Foreskin keratinocyte (primary cell): ENCODE measurements at places on chromosomes 13 and 19.

- no peak for DNase-seq
Observed at GRCh38 chr13:32917504-32917903, 98.7 kb upstream of the KL start.

GRCh38 chr13:45511310-45512097, 46.8 kb downstream of the COG3 start:
- DNase-seq = peak; percentile 36

DNA sequence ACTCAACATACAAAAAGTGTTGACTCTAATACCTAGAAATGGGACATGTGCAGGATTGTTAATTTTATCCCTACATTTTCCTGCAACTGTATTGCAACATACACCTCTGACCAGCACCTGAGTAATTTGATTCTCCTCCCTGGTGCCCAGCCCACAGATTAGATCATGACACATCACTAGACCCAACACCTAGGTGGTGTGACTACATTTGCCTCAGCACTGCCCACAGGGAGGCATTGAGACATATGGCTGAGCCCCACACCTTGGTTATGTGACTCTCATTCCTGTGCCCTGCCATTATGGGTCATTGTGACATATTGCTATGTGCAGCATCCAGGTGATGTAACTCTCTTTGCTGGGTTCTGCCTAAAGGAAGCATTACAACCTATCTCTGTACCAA, 13.2 kb upstream of the ZNF254 start:
- DNase-seq = peak; percentile 93

DNA sequence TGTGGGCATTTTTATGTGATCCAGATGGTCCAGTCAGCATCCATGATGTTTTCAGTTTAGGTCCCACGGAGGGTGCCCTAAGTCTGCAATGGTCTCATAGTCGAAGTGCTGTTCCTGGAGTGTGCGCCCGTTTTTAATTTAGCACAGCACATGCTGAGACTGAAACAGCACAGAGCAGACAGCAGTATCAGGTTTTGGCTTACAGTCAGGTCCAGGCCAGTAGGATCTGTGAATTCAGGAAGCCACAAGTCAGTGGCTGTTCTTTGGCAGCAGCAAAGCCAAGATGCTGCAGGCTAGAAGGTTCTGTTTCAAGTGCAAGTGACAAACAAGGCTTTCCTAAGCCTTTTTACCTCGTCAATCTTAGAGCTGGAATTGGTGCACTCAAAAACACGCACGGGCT, 18.3 kb downstream of the FBXO27 start:
- DNase-seq = no peak

DNA sequence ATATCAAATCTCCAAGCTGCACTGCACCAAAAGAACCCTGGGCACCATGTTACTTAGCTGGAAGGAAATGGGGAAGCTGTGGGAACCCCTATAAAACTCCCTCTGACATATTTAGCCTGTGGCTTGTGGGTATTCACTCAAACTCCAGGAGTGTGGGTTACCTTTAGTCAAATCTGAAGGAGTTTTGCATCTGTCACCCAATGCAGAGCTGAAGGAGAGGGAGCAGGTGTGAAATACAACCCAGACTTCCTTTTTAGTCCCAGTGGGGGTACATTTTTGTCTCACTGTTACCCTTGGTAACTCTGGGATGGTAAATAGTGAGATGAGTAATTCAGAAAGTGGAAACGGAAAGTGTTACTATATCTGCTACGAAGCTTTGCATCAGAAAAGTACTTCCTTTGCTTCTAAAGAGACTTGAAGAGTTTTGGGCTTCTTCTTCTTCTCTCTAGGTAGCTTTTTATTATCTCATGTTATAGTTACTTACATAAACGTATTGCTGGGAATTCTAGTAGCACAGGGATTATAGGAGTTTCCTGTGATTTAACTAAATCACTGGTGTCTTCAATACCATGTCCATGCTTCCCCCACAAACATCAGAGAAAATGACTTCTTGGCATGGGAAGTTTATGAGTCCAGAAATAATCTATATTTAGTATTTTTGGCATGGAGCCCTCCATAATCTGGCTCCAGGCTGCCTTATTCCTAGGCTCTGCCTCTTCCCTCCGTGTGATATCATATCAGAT, 105.9 kb downstream of the AKAP11 start:
- DNase-seq = no peak

DNA sequence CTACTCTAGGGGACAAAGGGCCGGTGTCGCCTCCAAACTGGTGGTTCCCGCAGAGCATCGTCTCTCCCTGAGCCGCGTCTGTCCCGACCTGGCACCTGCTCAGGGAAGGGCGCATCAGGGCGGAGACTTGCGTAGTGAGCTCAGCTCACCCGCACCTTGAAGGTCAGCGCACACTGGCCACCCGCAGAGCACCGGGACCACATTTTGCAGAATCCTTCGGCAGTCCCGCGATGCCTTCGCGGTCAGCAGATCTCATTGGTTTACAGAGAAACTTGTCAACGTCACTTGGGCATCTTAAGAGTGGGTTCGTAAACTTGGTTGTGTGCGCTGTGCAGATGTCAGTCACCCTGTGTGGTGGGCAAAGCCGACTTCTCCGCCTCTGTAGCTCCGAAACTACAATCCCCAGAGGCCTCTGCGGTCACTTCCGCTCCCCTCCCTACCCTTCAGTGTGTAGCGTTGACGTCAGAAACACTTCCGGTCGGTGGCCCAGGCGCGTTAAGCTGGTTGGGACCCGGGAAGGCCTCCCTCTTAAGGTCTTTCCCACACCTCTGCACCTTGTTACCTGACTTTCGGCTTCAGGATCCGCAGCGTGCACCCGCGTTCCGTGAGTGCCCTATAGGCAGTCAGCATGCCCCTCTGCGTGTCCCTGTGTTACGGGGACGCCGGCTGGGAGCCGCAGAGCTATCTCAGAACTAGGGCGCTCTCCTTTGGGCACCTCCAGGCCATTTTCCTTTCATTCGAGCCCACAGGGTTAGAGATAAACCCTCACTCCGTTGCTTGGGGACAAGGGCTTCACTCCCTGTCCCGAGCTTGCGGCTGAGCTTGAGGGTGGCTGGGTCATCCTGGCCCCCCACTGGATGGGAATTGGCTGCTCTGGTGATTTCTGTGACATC, 36.5 kb upstream of the ZNF527 start:
- peak; percentile 82 for DNase-seq

GRCh38 chr19:45597425-45598111, 4.4 kb downstream of the GPR4 start:
- no peak for DNase-seq

GRCh38 chr13:24267801-24268200, 41.6 kb upstream of the C1QTNF9 start:
- DNase-seq = no peak

DNA sequence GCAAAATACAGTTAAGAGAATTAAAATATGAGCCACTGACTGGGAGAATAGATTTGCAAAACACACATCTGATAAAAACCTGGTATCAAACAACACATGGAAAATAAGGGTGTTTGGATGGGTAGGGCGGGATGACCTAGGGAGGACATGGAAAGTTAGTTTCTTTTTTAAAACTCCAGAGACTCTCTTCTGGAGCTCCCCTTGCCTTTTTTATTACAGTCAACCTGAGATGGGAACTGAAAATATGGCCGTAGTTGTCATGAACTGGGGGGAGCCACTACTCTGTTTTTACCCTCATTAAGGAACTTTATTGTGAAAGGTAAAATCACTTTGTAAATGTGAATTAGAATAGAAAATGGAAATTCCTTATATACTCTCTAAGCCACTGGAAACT, 113.0 kb downstream of the ATP11A start:
- no peak for DNase-seq

GRCh38 chr13:24218977-24219376, 58.5 kb downstream of the SPATA13 start:
- no peak for DNase-seq

- no peak for DNase-seq
Observed at GRCh38 chr19:16861834-16862233, 27.0 kb upstream of the F2RL3 start.

DNA sequence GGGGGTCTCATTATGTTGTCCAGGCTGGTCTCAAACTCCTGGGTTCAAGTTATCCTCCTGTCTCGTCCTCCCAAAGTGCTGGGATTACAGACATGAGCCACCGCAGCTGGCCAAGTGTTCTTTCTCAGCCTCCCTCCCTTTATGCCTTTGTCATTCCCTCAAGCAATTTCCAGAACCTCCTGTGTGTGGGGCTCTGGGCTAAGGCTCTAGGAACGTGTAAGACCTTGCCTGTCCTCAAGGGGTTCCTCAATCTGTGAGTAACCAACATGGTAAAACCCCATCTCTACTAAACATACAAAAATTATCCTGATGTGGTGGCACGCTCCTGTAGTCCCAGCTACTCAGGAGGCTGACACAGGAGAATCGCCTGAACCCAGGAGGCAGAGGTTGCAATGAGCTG, 15.5 kb upstream of the SPACA4 start:
- no peak for DNase-seq

DNA sequence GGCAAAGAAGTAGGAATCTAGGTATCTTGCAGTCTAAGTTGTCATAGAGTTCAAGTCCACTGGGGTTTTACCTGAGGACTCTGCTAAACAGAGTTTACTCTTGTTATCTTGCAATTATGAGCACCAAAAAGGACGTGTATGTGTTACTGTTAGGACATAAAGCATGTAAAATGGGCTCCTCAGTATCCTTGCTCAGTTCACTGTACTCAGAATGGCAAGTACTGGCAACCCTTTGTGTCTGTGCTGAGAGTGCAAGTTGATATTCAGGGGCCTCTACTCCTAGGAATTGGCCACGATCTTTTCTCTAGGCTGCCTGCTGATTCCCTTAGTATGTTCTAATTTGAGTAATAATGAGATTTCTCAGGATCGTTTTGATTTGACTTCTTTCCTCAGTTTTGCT, 13.3 kb downstream of the TDRD3 start:
- DNase-seq = no peak

GRCh38 chr19:18650468-18651041, 13.7 kb downstream of the KLHL26 start:
- DNase-seq = no peak

DNA sequence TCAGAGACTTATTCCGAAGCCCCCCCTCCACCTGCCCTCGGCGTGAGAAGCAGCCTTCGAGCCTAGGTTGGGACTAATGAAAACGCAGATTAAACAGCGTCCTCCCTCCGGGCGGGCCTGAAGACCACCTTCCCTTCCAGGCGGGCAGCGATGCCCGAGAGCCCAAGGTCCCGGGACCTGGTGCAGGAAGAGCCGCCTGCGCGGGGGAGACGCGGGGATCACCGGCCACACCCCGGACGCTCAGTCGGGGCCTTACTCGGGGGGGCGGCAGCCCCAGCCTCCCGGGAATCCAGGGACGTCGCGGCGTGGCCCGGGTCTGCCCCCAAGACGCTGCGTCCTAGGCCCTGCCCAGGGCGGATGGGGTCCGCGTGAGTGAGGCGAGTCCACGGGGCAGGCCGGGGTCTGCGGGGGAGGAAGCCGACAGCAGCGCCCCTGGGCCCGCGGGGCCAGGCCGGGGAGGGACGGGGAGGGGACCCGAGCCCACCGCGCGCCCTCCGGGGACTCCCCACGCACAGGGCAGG, 33.3 kb upstream of the SPACA7 start:
- no peak for DNase-seq

- peak; percentile 91 for DNase-seq
Observed at GRCh38 chr13:29991343-29991742, 140.9 kb upstream of the UBL3 start.

- no peak for DNase-seq
Observed at GRCh38 chr13:62524061-62524460, 1108.4 kb upstream of the PCDH20 start.

DNA sequence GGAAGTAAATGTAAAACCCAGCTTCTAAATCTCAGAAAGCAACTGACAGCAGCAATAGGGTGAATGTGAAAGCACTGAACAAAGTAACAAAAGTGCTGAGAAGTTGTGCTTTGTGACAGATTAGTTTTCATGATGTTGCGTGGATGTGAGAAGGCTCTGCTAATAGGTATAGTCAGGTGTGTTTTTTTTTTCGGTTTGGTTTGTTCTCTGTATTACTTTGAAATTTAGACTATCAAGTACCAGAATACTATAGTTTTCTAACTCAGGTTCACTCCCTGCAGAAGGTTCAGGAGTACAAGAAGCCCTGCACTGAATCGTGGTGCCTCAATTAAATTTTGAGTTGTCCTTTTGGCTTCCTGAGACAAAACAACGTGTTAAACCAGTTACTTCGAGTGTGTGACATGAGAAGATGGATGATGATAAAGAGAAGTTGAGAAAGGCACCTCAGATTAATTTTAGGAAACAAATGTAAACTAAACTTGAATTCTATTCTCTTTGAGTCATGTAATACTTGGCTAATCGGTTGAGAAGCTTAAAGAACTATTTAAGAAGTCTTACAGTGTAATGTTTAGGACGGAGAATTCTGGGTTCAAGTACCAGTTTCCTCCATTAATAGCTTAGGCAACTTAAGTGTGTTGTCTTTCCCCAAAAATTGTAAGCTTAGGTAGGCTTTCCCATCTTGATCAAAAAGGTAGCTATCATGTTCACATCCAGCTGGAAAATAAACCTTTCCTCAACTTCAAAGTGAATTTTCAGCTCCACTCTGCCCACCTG, 10.3 kb downstream of the MIR17HG start:
- DNase-seq = no peak

DNA sequence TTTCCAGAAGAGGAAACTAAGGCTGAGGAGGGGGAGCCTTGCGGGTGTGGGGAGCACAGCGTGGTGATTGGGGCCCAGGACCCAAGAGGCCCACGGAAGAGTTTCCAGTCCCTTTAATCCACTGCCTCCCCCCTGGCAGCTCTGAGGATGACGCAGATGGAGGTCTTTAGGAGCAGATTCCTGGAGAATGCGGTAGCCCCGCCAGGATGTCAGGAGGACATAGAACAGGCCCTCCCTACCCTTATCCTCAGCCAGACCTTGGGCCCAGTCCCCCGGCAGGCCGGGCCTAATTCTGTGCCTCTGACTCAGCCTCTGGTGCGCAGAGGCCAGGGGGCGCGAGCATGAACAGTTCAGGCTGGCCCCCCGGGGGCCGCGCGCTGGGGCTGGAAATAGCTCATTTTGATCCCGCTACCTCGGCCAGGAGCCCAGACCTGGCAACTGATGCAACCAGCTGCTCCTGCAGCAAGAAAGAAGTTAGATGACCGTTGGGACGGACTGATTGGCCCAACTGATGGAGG, 461 bp upstream of the HSPB6 start:
- DNase-seq = peak; percentile 51

DNA sequence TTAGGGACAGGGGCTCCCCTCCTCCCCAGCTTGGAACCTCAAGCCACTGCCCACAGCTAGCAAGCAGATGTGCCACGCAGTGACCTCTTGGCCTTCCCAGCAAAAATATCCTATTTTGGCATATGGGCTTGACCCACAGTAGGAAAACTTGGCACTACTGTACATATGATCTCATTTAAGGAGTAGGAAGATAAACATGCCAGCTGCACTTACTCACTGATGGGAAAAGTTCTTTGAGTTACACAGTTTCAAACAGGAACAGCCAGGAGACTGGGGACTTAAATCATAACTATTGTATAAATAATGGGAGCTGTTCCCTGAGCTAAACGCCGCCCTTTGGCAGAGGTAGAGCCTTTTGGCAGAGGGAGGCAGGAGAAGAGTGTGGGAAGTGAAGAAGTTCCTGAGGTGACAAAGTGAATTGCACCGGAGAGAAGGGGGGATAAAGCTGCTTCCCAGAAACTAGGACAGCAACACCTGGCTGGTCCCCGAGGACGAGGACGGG, 6.1 kb downstream of the SACS start:
- peak; percentile 72 for DNase-seq

GRCh38 chr19:58560007-58560887, 1.8 kb upstream of the UBE2M start:
- no peak for DNase-seq

- no peak for DNase-seq
Observed at GRCh38 chr13:110676595-110677587, 29.0 kb downstream of the CARS2 start.
